ENCODE measurements at places on chromosomes 2 and 18.

DNA sequence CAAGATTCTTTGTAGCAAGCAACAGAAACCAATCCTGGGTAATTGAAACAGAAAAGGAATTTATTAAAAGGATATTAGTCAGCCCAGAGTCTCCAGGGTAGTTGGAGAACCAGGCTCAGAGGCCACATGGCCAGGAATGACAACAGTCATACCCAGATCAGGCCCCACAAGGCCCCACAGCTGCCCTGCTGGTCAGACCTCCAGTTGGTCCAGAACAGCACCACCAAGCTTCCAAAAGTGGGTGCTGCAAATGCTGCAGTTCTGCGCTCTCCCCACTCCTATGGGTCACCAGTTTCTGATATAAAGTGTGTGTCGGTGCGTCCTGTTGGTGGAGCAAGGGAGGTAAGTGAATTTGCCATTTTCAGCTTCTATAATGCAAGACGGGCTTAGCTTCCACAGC is 29.9 kb downstream of the KLHL29 start:
- DNase-seq = no peak

DNA sequence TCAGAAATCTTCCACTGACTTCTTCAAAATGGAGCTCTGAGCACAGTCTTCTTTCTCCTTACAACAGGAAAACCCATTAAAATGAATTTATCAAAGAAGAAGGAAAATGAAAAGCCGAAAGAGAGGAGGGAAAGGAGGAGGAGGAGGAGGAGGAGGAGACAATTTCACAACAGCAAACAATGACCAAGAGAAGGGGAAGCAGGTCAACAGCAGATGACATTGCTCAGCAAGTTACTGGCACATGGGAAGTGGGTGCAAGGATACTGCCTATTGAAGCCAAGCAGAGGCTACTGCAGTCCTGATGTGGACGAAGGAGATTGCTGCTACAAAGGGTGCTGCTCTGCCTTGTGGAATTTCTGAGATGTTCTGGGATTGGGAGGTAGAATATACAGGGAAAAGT is 268.2 kb upstream of the FBXO11 start:
- DNase-seq = no peak

DNA sequence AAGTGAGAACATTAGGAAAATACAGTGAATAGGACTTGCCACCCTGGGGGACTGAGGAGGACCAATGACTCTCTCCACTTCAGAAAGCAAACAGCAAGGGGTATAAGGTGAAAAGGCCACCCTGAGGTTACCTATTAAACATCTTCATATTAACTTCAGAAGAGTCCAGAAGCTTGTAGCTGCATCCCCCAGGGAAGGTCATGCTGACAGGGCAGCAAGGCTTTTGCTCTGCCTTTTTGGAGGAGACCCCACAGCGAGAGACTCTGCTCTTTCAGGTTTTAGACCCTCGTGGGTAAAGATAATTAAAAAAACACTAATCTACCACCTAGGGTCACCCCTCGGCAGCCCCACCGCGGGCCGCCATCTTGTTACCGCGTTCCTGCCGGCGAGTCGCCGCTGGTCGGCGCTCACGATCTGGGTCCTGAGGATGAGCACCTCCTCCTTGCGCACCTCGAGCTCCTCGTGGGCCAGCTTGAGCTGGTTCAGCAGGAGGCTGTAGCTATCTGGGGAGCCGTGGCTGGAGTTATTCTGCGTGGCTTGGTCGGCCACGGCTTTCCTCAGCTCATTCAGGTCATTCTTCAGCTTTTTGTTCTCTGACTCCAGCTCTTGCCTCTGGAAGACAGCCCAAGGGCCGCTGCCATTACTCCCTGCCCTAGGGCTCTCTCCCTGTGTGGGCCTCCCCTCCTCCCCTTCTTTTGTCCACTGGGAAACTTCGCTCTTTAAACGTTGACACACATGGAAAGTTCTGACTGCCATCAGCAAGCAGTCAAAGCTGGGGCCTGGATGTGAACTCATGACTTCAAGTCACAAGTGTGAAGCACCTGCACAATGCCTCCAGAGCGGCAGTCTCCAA is 50.7 kb upstream of the ACAA2 start:
- DNase-seq = no peak

GRCh38 chr2:545711-546650 is 131.2 kb downstream of the TMEM18 start:
- no peak for DNase-seq

GRCh38 chr2:178237488-178238153 is 43.3 kb downstream of the OSBPL6 start:
- no peak for DNase-seq

- DNase-seq = no peak
Observed at GRCh38 chr18:54260396-54261072, 8.8 kb upstream of the POLI start.

GRCh38 chr18:43170586-43170985 is 55.1 kb upstream of the RIT2 start:
- no peak for DNase-seq

- no peak for DNase-seq
Observed at GRCh38 chr2:96964221-96964905, 22.0 kb downstream of the FAM178B start.

GRCh38 chr2:43777306-43777926 is 3.6 kb downstream of the DYNC2LI1 start:
- DNase-seq = no peak

DNA sequence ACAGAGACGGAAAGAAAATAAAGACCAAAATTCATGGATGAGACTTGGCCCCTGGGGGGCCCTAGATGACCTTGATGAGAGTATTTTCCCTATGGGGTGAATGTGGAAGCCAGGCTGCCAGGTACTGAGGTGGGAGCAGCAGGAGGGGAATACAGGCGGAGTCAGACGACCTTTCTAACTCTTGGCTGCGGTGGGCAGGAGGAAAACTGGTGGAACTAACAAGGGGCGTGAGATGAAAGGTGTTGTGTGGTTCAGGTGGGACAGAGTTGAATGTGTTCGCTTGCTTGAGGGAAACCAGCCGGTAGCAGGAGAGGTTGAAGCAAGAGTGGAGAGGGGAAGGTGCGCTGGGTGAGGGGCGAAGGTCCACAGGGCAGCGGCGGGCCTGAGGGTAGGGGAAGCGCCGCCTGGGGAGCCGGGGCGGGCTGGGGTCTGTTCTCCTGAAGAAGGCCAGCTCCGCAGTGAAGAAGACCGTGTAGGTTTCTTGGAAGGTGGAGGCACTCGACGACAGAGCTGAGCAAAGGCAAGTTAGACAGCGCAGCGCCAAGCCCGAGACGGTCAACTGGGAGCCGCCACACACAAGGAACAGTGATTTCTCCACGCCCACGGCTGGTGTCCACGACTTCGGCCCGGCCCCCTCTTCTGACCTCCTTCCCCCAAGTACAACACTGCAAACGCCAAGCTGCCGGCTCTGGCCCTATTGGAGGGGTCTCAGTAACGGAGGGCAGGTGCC is 61.7 kb downstream of the GNAL start:
- no peak for DNase-seq

DNA sequence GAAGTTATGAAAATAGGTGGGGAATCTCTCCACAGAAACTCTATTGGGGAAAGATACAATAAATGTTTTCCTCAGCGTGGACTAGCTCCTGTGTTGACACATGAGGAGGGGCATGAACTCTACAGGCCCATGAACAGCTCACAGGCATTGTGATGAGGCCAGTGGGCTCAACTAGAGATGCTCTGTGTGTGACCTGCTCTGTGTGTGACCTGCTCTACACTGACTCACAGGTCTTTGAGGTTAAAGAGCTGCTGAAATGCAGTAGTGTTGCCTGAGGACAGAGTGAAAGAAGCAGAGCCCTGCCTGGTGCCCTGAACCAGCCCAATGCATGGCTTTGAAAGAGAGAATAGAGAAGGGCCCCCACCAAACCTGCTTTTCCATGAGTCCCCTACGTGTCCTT is 117.6 kb downstream of the MCFD2 start:
- DNase-seq = no peak

- DNase-seq = no peak
Observed at GRCh38 chr2:223865907-223866508, 28.6 kb upstream of the AP1S3 start.

DNA sequence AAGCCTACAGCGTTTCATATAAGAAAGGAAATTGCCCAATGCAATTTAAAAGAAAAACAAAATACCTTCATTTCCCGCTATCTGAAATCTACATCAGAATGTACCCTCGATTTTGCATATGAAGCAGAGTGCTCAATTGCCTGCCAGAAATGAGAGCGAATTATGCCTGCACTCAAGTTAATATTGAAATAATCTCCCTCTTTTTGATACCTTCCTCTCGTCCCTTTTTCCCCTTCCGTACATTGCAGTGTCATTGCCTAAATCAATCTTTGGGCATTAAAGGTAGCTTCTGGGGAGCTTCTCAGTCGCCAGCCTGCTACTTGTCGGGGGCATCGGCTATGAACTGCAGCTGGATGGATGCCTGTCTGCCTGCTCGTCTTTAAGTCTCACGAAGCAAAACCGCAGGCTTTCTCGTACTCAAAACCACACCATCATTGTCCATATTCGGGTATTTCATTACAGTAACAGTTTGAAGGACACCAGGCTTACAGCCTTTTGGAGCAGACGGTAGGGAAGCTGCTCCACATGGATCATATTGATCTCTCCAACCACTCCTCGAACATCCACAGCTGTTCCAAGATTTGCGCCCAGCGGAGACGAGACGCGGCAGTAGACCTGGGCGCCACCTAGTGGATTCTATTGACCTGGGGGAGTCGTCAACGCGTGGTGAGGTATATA is 64.0 kb upstream of the HNRNPA3 start:
- DNase-seq = peak; percentile 65

Data from central memory CD4-positive, alpha-beta T cell (primary cell).